Stimulated activated CD8-positive, alpha-beta memory T cell treated with anti-CD3 and anti-CD28 coated beads, Interleukin-4, amount 100 ng/mL, for 4 hours (primary cell): ENCODE measurements at places on chromosomes 12 and 14.

DNA sequence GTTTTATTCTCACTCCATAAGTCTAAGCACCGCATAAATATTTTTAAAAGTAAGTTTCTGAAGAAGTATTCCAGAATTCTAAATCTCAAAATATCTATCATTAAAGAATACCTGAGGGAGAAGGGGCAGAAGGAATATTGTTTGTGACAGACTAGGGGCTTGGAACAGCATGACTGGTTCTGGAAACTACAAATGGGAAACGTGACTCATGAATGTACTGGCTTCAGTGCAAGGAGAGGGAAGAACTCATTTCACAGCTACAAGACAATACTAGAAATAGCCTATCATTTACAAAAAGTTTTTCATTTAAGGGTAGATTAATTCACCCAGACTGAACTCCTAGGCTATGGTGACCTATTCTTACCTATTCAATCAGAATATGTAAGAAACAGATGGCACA is 121.3 kb downstream of the SLC25A21 start:
- no peak for DNase-seq

DNA sequence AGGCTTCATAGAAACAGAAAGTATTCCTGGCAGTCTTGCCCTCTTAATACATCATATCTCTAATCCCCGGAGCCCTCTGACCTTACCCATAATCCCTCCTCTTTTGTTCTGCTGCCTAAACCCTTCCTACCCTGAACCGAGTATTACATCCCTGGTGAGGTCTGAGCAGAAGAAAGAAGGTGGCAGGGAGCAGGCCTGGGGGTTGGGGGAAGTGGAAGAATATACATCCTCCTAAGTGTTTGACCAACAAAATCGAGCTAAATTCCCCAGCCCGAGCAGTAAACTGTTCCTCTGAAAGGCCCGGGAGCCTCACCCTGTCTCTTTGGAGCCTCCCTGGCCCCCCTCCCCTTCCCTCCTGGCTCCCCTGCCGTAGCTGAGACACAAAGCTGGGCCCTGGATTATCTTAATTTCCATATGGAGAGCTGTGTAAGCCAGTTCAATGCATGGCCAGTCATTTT is 192.6 kb upstream of the LHX5 start:
- no peak for DNase-seq

DNA sequence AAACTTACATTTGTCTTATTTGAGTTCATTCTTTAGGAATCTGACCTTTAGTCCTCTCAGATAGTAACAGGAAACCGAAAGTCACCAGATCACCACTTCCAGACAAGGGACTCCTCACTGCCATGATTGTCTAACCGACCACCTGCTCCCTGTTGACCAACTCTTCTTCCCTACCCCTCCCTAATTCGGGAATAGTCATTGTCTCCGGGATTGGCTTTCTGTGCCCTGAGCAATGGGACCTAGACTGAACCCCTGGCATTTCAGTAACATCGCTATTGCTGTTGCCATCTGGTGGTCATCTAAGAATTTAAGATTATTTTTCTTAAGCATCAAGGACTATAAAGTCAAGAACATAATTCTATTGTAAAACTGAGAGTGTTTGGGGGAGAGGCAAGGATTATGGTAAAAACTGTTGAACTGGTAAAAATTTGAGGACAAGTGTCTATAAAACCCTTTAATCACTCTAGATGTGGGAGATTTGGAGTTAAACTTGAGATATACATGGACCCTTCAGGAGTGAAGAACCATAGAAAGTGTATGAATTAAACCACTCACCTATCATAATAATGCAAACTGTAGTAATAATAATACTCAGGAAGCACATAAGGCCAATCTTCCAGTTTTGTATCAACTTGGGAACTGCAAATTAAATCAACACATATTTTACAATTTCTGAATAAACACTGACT is 6.3 kb downstream of the CLEC2A start:
- no peak for DNase-seq

DNA sequence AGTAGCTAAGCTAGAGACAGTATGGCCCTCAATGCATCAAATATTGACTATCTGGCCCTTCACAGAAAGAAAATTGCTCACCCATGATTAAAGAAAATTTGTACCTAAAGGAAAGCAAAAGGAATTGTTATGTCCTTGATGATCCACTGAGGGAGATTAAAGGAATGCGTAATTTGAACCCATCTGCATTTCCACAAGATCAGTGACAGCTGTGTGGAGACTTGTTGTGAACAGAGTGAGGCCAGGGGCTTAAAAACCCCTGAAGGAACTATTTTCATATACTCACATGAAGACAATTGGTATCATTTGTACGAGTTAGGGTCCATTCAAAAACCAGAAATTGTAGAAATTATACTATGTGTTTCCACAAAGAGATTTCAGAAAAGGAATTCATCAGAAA is 1908.1 kb upstream of the SEL1L start:
- DNase-seq, result no peak

DNA sequence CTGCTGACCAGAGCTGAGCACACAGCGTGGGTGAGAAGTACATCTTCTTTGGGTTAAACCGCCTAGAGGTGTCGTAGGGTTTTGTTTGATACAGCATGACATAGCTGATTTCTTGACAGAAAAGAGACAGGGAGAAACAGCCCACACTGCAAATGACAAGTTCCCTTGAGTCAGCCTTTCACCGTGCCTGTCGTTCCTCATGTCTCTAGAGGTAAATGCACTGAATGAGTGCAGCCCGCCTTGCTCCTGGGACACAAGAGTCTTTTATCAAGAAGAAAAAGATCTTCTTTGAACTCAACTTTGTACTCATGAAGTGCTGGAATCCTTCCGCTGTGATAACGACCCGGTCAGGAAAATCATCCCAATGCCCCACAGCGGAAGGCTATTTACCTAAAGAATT is 77.6 kb downstream of the TMEM132D start:
- no peak for DNase-seq

GRCh38 chr14:102479777-102480176 is 29.8 kb downstream of the ANKRD9 start:
- DNase-seq, result no peak

- no peak for DNase-seq
These were observed 92.3 kb downstream of the NTF3 start for GRCh38 chr12:5524116-5524768.

- DNase-seq, result no peak
These were observed 1.5 kb downstream of the LGR5 start for GRCh38 chr12:71440763-71441748.

- no peak for DNase-seq
These were observed 137.5 kb downstream of the CCDC91 start for GRCh38 chr12:28327722-28328121.

GRCh38 chr14:42869681-42870080 is 1263.0 kb downstream of the LRFN5 start:
- DNase-seq, result no peak

DNA sequence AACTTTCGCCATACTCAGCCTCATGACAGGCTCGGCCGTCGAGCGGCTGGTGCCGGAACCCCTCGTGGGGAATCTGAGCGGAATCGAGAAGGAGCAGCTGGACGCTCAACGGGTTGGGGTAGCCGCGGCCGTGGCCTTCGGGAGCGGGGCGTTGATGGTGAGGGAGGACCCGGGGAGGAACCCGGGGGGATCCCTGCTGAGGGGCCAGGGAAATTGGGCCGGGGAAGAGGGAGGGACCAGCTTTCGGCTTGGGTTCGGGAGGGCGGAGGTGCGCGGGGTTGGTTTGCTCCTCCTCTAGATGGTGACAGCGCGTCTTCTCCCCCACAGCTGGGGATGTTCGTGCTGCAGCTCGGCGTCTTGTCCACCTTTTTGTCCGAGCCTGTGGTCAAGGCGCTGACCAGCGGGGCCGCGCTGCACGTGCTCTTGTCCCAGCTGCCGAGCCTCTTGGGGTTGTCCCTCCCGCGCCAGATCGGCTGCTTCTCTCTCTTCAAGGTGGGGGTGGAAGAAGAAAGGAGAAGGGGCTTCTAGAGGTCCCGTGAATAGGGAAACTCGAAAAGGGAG is 9.8 kb downstream of the ARHGEF25 start:
- DNase-seq, result no peak

DNA sequence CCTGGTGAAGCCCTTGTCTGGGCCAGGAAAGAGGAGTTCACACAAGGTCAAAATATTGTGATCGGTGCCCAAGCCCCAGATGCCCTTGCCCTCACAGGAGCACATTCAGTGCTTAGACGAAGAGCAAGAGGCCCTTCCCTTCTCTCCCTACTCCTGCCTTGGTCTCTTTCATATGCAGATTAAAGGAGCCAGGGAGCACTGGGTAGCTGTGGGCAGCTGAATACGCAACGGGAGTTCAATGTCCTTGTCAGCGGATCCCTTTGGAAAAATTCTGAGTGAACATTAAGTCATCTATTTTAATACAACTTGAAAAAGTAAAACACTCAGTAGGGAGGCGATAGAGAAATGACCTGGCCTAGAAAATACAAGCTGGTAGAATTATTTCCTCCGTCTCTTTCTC is 1489.4 kb downstream of the AACS start:
- no peak for DNase-seq

- DNase-seq, result no peak
These were observed 128.4 kb downstream of the RPAP3 start for GRCh38 chr12:47577206-47577989.

- DNase-seq, result no peak
These were observed 26.2 kb downstream of the MNAT1 start for GRCh38 chr14:60760644-60761364.

DNA sequence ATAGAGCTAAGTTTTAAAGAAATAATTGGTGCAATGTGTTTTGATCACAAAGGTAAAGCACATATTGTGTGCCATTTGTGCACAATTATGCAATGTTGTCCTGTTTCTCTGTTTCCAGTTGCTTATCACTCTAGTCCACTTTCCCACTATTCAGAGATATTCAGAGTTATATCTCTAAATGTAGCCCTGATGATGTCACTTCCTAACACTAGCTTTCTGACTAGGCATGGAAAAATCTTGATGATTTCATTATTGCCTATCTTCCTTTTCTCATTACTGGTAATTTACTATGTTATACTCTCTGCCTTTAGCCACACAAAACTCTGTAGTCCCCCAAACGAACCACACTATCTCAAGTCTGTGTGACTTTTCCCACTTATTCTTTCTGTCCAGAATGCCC is 221.2 kb downstream of the TRHDE start:
- DNase-seq, result no peak

GRCh38 chr14:94029265-94029664 is 3.1 kb downstream of the OTUB2 start:
- DNase-seq, result no peak

DNA sequence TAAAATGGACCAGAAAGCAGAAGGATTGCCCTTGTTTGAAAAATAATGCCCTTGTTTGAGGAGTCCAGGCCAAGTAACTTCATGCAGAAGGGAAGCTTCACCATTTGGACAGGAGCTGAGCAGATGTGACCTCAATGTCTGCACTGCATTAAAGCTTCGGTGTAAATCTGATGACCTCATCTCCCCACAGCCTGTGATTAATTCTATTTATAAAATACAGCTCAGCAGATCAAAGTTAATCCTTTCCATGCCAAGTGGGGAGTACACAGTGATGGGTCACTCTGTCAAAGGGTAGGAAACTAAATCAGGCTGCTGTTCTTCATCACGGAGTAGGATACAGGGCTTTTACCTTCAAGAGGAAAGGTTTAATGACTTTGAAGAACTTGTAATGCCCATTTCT is 533.7 kb downstream of the RPS29 start:
- DNase-seq, result no peak

- no peak for DNase-seq
These were observed 283.2 kb downstream of the TTC8 start for GRCh38 chr14:89107626-89108025.

DNA sequence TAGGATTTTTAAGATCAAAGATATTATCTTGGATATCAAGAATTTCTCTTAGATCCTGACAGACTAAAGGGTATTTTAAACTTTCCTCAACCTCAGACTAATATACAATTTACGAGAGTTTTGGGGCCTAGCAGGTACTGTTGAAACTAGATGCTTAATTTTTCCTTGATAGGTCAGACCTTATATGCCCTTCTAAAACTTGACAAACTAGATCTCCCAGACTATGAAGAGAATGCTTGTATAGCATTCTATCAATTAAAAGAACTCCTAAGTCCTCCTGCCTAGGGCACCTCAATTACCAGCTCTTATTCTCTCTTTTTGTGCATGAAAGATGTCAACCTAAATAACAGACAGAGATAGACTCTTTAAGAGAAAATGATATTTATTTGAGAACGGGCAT is 60.4 kb upstream of the TRIM9 start:
- DNase-seq, result no peak

DNA sequence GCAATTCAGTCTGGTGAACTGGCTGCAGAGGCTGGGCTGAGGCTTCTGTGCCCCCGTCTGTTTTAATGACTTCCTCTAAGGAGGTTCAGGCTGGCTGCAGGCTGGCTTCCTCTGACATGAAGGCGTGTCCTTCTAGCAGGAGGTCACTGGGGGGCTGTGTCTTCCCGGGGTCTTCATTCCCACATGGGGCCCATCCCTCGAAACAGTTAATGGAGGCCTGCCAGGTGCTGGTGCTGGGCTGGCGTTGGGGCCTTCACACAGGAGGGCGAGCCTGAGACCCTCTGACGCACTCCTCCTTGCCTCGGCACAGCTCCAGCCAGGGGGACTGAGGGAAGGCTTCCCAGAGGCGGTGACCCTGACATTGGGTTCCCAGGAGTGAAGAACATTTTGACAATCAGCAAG is 57.7 kb upstream of the DLK1 start:
- DNase-seq, result no peak

DNA sequence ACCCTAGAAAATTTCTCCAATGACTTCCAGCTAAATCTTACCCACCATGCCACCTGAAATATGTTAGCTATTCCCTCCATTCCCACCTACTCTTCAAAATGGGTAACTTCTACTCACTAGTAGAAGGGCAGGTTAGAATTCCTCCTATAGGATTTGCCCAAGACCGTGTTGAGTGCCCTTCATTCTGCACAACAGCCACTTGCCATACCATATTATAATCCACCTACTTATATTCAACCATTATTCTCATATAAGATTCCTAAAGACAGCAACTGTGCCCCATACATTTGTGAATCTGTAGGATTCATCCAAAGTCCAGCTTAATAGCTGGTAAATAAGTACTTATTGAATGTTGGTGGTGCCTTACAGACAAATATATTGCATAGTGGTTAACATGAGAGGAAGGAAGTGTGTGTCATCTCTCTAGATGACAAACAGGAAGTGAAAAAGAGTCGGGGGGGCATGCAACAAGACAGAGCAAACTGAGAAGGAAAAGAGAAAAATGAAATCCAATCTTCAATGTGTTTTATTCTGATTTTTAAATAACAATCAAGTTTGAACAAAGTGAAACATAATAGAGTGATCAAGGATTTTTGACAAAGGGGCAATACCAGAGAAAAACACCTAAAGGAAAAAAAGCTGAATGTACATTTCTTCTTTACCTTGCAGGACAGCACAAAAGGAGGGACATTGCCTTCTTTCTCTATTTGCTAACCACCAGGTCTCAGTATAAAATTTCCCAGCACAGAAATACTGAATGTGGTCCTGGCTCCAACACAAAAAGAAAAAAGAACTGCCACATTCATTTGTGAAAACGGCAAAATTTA is 389.3 kb upstream of the USP15 start:
- no peak for DNase-seq
